ENCODE measurements at places on chromosomes 3 and 15.

GRCh38 chr15:37359893-37360290 lies 259.5 kb upstream of the MEIS2 start:
- DNase-seq = no peak

GRCh38 chr15:56215769-56216168 lies 27.9 kb downstream of the RFX7 start:
- DNase-seq = no peak

DNA sequence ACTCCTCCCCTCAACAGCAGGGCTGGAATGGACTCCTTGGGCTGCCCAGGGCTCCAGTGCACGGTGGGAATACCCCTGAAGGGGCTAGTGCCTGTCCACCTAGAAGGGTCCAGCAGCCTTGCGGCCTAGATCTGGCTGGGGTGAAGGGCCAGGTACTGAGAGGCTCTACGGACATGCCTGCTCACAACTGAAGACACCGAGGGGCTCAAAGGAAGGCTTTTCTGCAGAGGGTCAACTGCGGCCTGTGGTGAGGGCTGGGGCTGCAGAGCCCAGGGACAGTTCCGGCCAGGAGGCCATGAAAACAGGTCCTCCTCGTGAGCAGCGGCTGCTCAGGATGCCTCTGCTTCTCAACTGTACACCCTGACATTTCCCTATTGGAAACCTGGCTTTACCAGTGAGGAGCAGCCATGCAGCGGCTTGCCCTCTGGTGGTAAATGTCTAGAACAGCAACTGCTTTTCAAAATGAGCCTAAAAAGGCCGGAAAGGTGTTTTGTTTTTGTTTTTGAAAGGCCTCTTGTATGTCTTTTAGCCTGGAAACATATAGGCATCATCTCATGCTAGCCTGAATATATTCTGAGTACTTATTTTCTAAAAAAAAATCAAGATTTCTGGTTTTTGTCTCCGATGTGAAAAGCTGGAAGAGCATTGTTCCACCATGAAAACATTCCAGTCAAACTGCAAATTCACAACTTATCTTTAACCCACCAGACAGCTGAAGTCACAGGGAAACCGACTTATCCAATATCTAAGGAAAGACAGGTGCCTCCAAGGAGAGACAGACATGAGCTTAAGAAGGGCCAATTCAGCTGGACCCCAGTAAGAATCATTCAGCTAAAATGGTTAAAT lies 163.4 kb downstream of the KLF13 start:
- DNase-seq = no peak

DNA sequence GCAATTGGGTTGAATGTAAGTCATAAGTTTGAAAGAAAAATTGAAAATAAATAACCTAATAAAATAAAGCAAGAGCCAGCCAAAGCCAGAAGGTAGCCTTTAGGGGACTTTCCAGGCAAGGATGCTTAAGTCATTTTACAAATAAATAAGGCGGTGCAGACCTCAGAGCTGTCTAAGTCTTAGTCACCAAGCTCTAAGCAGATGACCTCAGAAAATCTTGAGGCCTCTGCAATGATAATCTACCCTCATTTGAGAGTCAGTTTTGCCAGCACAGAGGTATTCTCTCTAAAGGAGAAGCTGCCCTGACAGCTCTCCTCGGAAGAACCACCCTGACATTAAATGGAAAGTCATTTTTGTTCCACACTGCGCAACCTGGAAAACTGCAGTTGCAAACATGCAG lies 113.9 kb downstream of the OXNAD1 start:
- no peak for DNase-seq

DNA sequence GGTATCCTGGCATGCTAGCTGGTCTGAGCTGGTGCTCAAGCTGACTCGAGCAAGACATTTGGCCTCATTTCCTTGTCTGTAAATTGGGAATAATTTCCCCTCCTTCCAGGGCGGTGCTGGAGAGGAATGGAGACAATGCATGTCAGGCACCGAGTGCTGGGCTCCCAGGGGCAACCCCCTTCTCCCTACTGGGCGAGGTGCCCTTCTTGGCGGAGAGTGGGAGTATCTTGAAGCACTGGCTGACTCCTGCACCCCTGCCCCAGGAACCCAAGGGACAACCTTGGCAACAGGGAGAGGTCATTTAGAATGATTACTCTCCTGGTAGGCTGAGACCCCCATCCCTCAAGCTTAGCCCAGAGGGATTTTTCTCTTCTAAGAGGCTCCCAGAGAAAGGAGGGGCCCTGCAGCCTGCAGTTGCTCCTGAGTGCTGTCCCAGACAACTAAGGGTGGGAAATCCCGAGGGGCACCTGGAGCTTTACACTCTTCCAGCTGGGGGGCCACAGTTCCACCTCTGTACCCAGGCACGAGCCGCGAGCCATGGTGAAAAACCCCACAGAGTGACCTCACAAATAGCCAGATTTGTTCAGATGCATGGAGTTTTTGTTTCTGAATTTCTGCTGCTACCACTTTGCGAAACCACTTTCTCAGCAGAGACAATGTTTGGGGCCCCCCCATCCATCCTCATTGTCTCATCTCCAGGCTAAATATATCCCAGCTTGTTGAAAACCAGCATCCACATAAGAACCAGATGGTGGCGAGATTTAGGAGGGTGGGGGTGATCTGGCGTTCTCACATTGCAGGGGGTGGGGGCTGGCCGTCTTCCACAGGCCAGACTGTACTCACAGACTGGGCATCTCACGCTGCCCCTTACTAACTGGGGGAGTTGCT lies 44.8 kb downstream of the ABTB1 start:
- no peak for DNase-seq

GRCh38 chr3:56468184-56469106 lies at the start of gene ERC2:
ERC2 (minus strand) TSS chr3:56468467.
- no peak for DNase-seq

DNA sequence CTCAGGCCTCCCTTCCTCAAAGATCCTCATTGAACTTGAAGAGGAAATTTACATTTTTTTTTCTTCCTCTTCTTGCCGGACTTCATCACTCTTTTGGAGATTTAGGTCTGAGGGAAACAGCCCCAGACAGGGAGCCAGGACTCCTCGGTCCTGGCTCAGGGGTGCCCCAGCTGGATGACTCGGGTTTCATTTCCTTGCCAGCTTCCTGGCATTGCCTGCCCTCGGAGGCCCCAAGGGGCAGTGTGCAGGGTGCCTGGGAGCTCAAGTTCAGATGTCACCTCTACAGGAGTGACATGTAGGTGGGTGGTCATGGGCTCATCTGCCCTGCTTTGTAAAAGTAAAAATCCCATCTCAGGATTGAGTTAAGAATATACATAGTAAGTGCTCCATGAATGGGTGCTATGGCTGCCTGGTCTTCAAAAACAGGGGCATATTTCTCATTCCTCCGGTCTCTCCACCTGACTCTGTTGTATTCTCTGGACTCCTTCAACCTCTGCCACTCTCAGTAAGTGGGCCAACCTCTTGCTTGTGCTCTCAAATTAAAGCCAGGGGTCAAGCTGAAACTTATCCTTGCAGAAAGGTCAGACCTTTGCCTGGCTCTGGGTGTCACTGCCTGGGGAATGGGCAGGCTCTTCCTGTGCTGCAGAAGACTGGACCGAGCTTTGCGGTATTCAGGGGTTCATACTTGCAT lies 51.8 kb downstream of the SMAD6 start:
- no peak for DNase-seq

DNA sequence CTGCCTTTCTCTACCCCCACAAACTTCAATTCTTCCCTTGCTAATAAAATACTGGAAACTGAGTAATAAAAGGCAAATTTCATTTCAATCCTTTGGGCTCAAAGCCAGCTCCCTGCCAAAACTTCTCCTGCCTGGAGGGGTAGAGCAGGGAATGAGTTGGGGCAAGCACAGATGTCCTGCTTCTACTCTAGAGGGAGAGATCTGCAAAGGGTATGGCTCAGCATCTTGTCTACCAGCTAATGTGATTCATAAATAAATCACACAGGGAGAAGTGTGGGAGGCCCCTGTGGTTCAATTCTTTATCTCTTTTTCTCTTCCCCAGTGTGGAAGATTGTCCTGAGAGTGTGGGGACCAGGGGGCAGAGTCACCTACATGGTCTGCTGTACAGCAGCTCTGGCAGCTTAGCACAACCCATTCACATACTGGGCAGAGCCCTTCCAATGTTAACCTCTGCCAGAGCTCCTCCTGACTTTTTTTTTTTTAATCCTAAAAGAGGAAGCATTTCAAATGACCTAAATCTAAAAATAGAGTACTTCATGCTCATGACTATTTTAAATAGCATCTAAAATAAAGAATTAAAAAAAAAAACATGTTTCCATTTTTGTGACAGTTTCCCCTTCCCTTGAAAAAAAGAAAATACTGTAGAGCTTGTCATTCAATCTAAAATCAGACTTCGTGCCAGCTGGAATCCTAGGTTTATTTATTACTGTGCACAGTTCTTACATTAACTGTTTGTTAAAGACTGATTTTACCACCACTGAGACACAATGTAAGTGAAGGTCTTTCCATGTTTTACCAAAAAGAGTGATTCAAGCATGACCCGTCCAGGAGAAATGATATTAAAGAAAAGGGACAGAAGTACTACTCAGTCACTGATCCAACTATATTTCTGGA lies 1083.7 kb upstream of the CFAP20DC start:
- DNase-seq = no peak

- DNase-seq = no peak
These were observed 162.2 kb upstream of the TLE3 start for GRCh38 chr15:70259640-70260508.

DNA sequence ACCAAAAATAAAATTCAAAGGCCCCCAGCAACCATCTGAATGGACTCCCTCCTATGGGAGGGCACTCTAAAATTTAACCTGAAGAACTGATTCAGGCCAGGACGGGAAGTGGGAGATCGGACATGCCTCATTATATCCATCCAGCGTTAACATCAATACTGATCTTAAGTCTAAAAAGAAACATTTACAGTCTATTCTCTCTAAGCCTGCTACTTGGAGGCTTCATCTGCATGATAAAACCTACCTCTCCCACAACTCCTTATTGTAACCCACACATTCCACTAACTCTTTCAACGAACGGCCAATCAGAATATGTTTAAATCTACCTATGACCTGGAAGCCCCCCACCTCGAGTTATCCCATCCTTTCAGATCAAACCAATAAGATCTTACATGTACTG lies 68.4 kb downstream of the HERC1 start:
- no peak for DNase-seq

- DNase-seq = no peak
These were observed 19.0 kb downstream of the ATOSA start for GRCh38 chr15:52660192-52660591.

- no peak for DNase-seq
These were observed 571 bp downstream of the FES start for GRCh38 chr15:90884719-90885431.

DNA sequence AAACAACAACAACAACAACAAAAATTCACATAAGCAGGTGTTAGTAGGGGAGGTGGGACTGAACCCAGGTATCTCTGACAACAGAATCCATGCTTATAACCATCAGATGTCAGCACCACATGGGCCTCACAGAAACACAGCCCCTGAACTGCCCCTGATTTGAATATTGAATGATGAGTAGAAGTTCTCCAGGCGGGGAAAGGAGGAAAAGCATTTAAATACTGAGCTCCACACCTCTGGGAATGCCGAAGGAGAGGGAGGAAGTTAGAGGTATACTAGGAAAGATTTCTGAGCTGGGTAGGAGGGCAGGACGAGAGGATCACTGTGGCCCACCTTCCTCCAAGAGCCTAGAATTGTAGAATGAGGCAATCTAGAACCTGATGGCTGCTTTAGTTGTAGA lies 31.9 kb upstream of the EIF4A2 start:
- DNase-seq = no peak

GRCh38 chr15:39302936-39303335 lies 277.9 kb upstream of the THBS1 start:
- no peak for DNase-seq

- DNase-seq = no peak
These were observed 23.4 kb downstream of the SPSB4 start for GRCh38 chr3:141074529-141074928.

DNA sequence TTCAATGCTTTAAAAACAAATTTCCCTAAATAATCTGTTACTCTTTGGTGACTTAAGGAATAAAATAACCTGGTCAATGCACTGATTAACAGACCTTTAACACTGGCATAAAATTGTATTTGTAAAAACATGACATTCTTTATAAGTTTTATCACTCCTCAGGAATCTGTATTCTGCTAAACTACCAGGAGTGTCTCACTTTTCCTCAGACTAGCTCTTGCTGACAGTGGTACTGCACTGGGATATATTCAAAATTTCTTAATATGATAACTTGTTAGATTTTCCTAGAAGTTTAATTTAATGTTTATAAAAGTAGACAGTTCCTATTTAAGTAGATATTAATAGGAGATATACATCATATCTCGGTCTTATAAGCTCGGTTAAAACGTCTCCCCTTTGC lies 363.4 kb upstream of the ARHGEF26 start:
- DNase-seq = no peak

GRCh38 chr3:102177075-102177755 lies 257.6 kb upstream of the ZPLD1 start:
- no peak for DNase-seq

- DNase-seq = no peak
These were observed 54.4 kb downstream of the LRRK1 start for GRCh38 chr15:100973351-100974111.

DNA sequence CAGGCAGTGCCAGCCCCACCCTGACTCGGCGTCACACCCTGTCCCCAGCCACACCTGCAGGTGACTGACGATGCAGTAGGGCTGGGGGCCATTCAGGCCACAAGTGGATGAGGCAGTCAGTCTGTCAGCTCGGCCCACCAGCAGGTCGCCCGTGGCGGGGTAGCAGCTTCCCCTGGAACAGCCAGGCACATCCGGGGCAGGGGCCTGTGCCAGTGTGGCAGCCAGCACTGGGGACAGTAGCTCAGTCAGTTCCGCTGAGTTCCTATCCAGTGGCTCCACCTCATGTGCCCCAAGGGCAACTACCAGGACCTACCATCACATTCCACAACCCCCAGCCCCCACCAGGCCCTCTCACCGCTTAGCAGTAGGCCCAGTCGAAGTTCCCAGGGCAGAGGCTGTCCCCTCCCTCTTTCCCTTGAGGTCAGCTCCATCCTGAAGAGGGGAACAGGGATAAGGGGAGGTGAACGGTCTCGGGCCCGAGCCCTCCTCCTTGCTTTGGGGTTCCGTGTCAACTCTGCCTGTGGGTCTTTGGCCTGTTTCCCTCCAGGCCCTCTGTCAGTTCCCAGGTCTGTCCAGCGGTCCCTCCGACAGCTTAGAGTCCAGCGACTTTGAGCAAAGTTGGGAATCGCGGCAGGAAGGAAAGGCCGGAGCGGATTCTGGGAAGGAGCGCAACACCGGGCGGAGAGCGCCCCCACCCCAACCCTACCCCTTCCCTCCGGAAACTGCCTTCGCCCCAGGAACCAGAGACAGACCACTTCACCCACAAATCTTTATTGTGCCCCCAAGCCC lies at the start of gene LAMB2:
Gene LAMB2 (minus strand): TSS at position 614 of the 789 bp plus-strand sequence. CDS start 183 bp downstream, at position 431.
- no peak for DNase-seq

- no peak for DNase-seq
These were observed 139.5 kb downstream of the MEIS2 start for GRCh38 chr15:36960947-36961227.

DNA sequence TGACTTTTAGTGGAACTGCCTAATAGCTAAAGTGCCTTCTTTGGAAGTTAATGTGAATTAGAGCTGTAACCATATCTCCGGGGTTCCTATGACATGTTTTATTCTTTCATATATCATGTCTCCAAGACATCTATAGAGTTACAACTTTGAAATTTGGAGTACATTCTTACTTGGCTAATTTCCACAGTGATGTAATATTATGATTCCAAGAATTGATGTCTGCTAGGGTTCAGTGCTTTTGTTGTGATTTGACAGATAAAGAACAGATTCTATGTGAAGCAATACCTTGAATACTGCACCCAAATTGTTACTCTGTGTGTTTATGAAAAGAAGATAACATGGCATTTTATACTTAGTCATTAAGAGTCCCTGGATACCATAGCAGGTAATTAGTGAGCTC lies 934.3 kb downstream of the NTRK3 start:
- no peak for DNase-seq

- no peak for DNase-seq
These were observed 148.5 kb upstream of the HACD2 start for GRCh38 chr3:123733341-123733740.
